Urinary bladder (tissue), 4 donors: ENCODE measurements at places on chromosomes 2 and 18. TPM values are rescaled to one million over a fixed set of nuclear protein-coding genes. Genes with fewer than 3 reads are reported as not detected.
A peak's percentile ranks its signal among the peaks of the same experiment; 100 is the strongest.

DNA sequence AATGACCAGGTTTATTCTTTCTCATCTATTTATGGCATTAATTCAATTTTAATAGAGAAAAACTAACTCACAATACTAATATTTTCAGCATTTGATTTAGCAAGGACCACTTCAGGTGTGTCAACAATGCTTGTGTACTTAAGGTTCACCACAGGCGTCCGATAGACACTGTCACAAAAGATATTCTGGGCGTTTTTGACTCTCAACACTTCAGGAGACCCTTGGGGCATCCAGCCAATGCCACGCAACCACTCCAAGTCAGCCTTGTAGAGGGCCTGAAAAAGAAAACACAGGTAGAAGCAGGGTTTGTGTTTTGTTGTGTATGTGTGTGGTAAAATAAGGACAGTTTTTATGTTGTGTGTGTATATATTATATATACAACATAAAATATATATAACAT lies 158.2 kb downstream of the NEB start:
- no peak for DNase-seq

DNA sequence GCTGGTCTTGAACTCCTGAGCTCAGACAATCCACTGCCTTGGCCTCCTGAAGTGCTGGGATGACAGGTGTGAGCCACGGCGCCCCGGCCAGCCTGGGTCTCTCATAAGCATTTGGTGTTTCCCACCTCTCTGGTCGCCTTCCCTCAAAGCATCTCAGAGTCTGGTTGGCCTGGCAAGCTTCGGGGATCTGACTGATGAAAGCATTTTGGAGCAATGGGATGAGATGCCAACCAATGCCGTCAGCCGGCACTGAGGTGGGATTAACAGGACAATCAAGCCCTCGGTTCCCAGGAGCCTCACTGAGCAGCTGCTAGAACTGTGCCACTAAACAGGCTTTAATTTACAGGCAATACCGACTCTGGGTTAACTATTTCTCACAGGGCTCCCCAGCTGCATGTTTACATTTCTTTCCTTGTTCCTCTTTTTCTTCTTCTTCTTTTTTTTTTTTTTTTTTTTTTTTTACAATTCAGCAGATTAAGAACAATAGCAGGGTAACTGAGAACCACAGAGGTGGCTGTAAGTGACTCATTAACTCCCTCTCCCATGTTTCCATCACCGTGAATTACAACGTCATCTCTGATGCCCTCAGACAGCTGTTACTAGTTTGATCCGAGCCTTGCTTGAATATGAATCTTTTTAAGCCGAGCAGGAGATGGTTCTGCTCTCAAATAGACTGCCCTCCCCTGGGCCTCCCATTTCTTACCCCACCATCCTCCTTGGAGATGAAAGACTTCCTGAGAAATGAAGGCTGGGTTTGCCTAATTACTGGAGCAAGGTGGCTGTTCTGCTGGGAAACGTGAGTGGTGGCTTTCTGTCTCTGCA lies 37.9 kb downstream of the ODC1 start:
- no peak for DNase-seq

DNA sequence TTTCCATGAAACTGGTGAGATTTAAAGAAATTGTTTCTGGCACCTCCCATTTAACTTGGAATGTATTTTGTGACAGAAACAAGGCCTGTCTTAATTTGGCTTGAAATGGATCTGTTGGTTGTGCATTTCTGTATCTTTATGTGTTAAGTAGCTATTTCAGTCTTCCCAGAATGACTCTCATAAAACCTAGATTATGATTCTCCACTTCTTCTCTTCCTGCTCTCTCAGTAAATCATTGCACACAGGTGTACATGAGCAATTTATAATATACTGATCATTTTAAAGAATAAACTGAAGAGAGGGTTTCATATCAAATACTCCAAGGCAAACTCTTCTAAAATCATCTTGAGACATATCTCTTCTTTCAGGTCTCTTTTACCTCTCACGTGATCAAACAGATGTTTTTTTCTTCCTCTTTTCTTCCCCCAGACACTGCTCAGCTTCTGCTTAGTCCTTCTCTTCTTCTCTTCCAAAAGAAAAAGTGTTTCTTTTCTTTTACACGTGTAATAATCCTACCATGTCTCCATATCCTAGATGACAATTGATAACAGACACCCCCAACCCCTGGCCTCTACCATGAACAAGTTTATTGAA lies 112.0 kb downstream of the PPP1R1C start:
- no peak for DNase-seq

GRCh38 chr2:132415915-132416722 lies 486 bp upstream of the GPR39 start:
- DNase-seq, result peak; percentile 69

DNA sequence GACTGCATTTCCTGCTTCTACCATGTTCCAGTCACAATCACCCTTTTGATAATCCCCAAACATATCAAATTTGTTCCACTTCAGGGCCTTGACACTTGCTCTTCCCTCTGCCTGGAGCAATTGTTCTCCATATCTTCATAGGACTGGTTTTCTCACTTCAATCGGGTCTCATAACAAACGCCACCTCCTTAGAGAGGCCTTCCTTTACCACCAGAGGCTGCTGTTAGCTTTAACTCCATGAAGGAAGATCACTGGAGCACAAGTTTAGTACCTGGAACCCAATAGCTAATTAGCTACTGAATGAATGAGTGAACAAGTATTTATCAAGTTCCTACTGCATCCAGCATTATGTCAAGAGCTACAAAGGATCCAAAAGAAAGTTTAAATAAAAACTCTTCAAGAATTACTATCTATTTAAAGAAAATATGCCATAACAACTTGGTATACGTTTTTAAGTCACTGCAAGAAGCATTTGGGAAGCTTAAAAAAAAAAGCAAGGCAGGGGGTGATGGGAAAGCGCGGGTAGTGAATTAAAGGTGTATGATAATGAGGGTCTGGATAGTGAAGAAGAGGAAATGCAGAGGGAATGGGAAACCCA lies 58.8 kb downstream of the BAZ2B start:
- DNase-seq, result no peak

DNA sequence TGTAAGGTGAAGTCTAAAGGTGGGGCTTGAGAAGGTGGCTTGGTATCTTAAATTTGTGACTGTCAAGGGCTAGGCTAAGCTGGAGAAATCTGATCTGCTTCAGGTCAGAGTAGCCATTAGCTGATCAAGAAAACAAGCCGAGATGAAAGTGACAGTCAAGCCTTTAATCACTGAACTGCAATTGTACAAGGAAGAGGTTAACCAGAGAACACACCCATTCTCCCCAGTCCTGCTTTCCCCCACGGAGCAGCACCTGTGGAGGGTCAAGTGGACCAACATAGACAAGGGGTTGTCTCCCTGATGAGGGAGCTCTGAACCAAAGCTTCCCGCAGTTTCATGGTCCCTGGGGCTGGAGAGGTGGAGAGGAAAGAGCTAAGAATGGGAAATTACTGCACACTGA lies 901.2 kb downstream of the DCC start:
- DNase-seq, result no peak

GRCh38 chr2:213119061-213119809 lies 32.2 kb downstream of the IKZF2 start:
- no peak for DNase-seq

GRCh38 chr2:33436083-33436482 lies 40.4 kb upstream of the RASGRP3 start:
- no peak for DNase-seq

- DNase-seq, result no peak
Observed at GRCh38 chr18:34049511-34049910, 175.2 kb downstream of the NOL4 start.

DNA sequence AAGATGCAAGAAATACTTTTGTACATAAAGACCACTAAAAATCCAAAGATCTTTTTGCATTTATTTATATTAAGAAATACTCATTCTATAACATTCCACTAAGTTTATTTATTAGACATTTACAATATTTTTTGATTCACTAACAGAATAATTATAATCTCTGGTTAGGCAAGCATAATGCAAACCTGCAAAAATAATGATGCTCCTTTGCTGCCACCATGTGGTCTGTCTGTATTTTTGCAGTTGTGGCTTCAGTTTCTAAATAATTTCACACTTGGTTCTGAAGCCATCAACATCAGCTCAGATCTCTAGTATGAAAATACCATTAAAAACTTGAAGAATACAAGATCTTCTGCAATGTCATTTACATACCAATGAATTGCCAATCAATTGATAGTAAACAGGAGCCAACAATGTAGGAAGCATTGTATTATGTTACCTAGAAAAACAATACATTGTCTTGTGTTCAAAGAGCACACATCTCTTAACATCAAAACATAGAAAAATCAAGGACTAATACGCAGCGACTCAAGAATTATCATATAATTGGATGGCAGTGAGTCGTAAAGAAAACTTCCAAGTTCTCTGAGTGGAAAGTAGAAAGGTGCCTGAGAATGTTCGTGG lies 28.8 kb upstream of the WDR75 start:
- DNase-seq, result peak; percentile 58

- no peak for DNase-seq
Observed at GRCh38 chr2:238339814-238340213, 19.5 kb downstream of the TRAF3IP1 start.

The MOCOS gene
- total RNA-seq, result 0.95 TPM

The ITPRIPL1 gene
- total RNA-seq, result 3.3 TPM

The LAMA1 gene
- 2.9 TPM for total RNA-seq

DNA sequence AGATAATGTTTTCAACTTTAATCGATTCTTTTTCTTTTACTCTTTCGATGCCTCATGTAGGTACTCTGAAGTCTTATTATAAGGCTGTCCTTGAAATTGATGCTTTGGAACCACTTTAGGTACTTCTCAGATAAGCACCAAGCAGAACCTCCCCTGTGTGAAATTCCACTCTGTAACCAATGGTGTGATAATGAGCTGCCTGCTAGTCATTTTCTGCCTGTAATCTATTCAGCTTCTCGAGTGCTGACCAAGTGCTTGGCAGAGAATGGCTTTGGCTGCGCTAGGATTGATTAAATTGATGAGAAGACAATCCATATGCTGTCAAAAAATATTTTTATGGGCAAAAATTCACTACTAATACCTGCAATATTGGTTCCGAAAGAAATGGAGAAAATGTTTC lies 132.1 kb upstream of the STON1 start:
- DNase-seq, result no peak

The KIF3C gene
- 5.4 TPM for total RNA-seq

GRCh38 chr2:77328134-77328931 lies 193.8 kb downstream of the LRRTM4 start:
- DNase-seq, result no peak

GRCh38 chr2:96409081-96409819 lies 73.7 kb downstream of the NCAPH start:
- DNase-seq, result no peak

DNA sequence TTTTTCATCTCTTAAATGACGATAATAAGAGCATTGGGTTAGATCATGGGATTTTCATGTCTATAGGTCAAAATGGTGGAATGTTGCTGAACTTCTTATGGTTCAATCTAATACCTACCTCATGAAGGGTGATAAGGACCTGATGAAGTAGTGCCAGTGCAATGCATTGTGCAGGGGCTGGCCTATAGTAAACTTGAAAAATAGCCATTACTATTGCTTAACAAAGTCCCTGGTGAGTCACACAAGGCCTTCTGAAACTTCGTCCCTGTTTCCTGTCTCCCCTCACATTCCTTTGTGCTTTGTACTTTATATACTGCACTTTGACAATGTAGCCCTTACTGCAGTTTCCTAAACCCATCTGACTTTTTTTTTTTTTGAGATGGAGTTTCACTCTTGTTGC lies 515.9 kb downstream of the SLC4A3 start:
- DNase-seq, result no peak

The CD207 gene
- not detected for total RNA-seq

DNA sequence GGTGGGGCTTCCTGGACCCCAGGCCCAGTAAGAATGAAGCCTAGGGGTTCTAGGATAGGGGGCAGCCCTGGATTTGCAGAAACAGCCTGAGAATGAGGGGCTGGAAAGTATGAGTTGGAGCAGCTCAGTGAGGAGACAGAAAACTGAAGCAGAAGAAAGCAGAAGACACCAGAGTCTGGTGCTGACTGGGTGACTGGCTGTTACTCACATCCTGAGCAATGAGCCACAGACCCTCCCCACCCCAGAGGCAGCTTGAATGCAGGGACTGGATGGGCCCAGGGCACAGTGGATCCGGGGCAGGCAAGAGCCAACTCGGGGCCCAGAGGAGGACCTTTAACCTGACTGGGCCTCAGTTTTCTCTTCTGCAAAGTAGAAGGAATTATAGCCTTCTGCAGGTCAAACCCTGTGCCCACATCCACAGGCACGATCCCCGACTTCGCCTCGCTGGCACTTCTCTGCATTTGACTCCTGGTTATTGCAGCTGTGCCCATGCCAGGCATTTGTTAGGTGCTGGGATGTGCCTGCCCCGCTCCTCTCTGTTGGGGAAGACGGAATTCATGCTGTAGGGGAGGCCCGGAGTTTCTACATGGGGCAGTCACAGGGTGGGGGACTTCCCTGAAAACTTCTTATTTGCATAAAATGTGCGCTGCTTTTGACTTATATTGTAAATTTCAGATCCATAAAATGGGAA lies 8.5 kb downstream of the STEAP3 start:
- no peak for DNase-seq

- no peak for DNase-seq
Observed at GRCh38 chr18:42909095-42909494, 206.4 kb downstream of the RIT2 start.

DNA sequence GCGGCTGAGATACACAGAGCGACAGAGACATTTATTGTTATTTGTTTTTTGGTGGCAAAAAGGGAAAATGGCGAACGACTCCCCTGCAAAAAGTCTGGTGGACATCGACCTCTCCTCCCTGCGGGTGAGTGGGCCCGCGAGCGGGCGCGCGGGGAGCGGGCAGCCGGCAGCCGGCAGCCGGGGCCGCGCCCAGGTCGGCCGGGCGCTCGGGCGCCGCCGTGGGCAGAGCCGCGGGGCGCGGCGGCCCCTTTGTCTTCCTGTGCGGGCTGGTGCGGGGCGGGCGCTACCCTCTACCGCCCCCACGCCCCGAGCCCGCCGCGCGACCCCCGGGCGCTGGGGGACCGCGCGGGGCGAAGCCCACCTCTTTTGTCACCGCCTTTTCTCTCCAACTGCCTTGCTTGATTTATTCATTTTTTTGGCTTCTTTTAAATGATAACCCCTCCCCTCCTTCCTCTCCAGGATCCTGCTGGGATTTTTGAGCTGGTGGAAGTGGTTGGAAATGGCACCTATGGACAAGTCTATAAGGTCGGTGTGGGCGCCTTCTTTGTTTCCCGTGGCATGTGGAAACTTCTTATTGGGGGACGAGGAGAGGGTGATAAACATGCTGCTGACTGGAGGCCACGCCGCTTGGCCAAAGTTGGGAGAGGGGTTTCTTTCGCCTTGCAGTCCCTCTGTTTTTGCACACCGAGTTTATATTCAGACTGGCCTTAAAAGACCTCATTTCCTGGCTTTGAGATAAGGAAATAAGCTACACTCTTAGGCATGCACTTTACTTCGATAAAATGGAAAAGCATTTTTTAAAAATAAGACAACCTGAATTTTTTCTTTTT lies 722 bp downstream of the MAP4K4 start:
- DNase-seq, result no peak

DNA sequence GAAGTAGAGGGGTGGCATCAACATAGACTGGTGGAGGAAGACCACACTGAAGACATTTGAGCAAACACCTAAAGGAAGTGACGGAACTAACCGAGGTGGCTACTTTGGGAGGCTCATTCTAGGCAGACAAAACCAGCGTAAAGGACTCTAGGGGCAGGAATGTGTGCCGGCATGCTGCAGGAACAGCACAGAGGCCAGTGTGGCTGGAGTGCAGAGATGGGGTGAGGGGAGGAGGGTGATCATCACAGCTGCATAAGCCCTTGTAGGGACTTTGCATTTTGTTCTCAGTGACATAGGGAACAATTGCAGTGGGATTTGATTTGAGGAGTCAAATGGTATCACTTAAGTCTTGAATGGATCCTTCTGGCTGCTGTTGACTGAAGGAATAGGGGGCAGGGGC lies 253.5 kb downstream of the NCKAP5 start:
- DNase-seq, result no peak
